KG1 (cell line): ENCODE measurements at places on chromosomes 3 and 15.

- no peak for DNase-seq
These were observed 126.7 kb downstream of the LPP start for GRCh38 chr3:188280627-188281026.

- DNase-seq: no peak
These were observed 17.1 kb downstream of the GBE1 start for GRCh38 chr3:81744366-81744765.

- no peak for DNase-seq
These were observed 203.1 kb downstream of the EPHB1 start for GRCh38 chr3:134998158-134998557.

DNA sequence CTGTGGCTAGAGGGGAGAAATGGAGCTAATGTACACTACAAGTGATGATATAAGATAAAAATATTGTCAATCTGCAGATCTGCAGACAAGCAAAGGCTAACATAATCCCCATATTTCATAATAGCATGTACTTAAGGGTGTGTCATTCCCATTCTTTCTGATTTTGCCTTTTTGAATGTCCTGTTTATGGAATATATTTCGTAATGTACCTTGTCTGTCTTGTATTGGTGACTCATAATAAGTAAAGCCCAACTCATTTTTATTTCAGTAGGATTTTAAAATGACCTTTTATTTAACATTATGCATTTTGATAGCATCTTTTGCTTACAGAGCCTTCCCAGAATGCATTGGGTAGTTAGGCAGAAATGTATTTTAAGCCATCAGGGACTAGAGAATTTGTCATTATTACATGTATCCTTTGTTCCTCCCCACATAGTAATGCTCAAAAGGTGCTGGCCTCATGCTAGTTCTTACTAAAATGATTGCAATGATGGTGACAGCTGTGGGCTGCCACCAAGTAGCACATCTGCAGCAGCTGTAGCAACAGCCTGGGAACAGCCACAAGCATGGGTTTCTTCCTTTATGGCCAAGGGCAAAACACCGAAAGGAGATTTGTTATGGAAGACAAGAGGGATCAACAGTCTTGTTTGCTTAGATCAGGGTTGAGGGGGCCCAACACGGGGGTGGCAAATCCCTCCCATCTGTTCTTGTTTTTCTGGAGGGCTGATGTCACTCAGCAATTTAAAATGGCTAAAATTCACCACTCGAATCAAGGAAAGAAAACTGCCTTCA, 188.5 kb downstream of the CADPS start:
- DNase-seq: no peak

GRCh38 chr3:161372321-161373260, 1.3 kb upstream of the SPTSSB start:
- DNase-seq: no peak
